ENCODE measurements at places on chromosomes 2 and 18.

DNA sequence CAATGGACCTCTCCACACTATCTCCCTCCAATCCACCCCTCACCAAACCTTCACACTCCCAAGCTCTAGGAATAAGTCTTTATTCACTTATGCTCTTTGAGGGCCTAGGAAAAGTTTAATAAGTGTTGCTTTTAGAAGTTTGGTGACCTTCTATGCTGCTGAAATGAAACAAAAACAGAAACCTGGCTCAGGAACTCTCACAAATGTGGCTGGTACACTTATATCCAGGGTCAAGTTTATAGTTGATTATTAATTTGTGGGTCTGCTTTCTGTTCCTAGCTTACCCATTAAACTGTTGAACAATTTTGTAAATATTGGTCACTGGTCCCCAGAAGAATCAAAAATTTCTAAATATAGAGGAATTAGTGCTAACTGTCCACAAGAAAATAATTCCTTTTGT is 14.2 kb upstream of the ANKRD44 start:
- no peak for DNase-seq

DNA sequence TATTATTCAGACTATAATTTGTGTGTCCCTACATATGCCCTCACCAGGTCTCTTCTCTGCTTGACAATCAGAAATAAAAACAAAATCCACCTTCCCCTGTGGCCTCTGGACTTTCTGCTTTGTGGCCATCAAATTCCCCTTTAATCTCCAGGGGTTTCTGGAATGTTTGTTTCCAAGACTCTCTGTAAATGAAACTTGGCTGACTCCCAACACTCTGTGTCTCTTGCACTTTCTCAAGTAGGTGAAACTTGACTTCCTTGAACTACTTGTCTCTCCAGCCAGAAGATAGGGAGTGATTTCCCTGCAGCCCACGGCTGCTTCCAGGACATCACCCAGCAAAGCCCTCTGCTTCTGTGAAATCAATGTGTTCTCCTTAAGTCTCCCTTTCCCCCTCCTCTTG is 54.1 kb upstream of the AQP4 start:
- no peak for DNase-seq

GRCh38 chr2:154557906-154558305 is 140.6 kb upstream of the KCNJ3 start:
- DNase-seq = no peak

DNA sequence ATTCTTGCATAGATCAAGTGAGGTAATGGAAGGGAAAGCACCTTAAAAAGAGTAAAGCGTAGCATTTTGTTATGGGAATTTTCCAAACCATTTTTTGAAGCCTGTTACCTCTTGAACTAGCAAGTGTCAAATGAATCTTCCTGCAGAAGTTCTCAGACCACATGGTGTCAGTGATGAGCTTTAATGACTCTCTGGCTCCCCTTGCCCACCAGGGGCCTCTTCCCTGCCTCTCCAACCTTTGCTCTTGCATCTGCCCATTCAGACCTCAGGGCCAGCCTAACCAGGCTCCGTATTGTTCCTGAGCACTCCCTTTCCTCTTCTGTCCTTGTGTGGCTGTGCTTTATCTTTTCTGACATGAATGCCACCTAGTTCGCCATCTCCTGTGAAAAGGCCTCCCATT is 155.9 kb downstream of the DIS3L2 start:
- DNase-seq = no peak

- DNase-seq = no peak
These were observed 301.1 kb upstream of the RND3 start for GRCh38 chr2:150788426-150789140.

GRCh38 chr18:14189858-14190257 is 57.6 kb upstream of the ZNF519 start:
- DNase-seq = no peak

- DNase-seq = no peak
These were observed 247.9 kb downstream of the NDUFA10 start for GRCh38 chr2:239777219-239777618.

DNA sequence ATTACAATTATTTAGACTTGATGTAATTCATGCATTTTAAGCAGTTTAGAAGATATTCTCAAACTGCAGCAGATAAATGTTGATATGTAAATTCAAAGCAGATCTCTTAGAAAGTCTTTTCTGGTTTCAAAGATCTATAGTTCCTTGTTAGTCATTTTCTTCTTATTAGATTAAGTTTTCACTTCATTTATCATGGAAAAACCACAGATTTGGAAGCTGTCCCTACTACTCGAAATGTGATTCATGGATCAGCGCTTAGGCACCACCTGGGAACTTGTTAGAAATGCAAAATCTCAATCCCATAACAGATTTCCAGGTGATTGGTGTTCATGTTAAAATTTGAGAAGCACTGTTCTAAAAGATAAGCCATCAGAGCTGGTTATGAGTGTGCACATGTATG is 92.8 kb upstream of the CDH2 start:
- no peak for DNase-seq
